ENCODE measurements at places on chromosomes 7 and 10. TPM values are rescaled to one million over a fixed set of nuclear protein-coding genes. Genes with fewer than 3 reads are reported as not detected.

Gene SHH
- 0.03 TPM for total RNA-seq

Gene OR13A1
- 1.5 TPM for total RNA-seq

Gene CDK14
- 52.3 TPM for total RNA-seq

Gene MYO1G
- not detected for total RNA-seq

Gene MUC3A
- 0.80 TPM for total RNA-seq

Gene ASZ1
- not detected for total RNA-seq

Gene PPIA
- 2,768 TPM for total RNA-seq

Gene ANKRD30A
- total RNA-seq = not detected

Gene DENND2A
- 23.7 TPM for total RNA-seq

Gene GPC2
- total RNA-seq = 61.0 TPM

Gene LRRC4
- 19.8 TPM for total RNA-seq

Gene MLXIPL
- 0.87 TPM for total RNA-seq

Gene SPDYE11
- total RNA-seq = not detected

Gene TRRAP
- total RNA-seq = 19.9 TPM

Gene NFE2L3
- 6.2 TPM for total RNA-seq

Gene MSMB
- not detected for total RNA-seq

Gene FAM25G
- not detected for total RNA-seq

Gene ESYT2
- 33.4 TPM for total RNA-seq

Gene SLC18A3
- not detected for total RNA-seq

Gene MOGAT3
- not detected for total RNA-seq

Gene SSMEM1
- total RNA-seq = not detected

Gene FEZF1
- total RNA-seq = 330 TPM

Gene HDAC9
- total RNA-seq = 28.6 TPM

Gene CCL26
- not detected for total RNA-seq

Gene DLG5
- total RNA-seq = 22.2 TPM

Gene EIF3B
- total RNA-seq = 167 TPM

Gene ZNF273
- 36.5 TPM for total RNA-seq

Gene ACHE
- total RNA-seq = 0.90 TPM

Gene HNRNPH3
- total RNA-seq = 77.5 TPM

Gene C7orf33
- not detected for total RNA-seq

Gene UPK3BL2
- 0.21 TPM for total RNA-seq

Gene AGAP6
- total RNA-seq = 12.3 TPM

Gene COMTD1
- 5.3 TPM for total RNA-seq

Gene GRB10
- 33.9 TPM for total RNA-seq

Gene C10orf95
- not detected for total RNA-seq

Gene VOPP1
- 46.6 TPM for total RNA-seq

Gene CTAGE4
- 1.1 TPM for total RNA-seq

Gene GRK5
- 6.2 TPM for total RNA-seq

Gene SYT15
- total RNA-seq = 0.15 TPM

Gene NME8
- 0.34 TPM for total RNA-seq

Gene ANKRD2
- total RNA-seq = not detected

Gene PILRA
- 0.68 TPM for total RNA-seq

Gene CYP3A7
- not detected for total RNA-seq

Gene ARL4A
- 43.5 TPM for total RNA-seq

Measured in neural progenitor cell (in vitro differentiated cells).